ENCODE measurements at places on chromosomes 16 and 17. TPM values are rescaled to one million over a fixed set of nuclear protein-coding genes. Genes with fewer than 3 reads are reported as not detected.
A peak's percentile ranks its signal among the peaks of the same experiment; 100 is the strongest.

- peak; percentile 58 for DNase-seq
Observed at GRCh38 chr16:31875112-31875803, 1.7 kb downstream of the ZNF267 start.

- DNase-seq: peak; percentile 14
Observed at GRCh38 chr17:35930211-35931065, at the start of gene RDM1. Gene RDM1 (minus strand): TSS chr17:35930773. CDS start chr17:35930727, 46 bp downstream.

ALOX15B gene
- total RNA-seq: not detected

- no peak for DNase-seq
Observed at GRCh38 chr17:27579304-27579703, 51.7 kb upstream of the LGALS9 start.

DNA sequence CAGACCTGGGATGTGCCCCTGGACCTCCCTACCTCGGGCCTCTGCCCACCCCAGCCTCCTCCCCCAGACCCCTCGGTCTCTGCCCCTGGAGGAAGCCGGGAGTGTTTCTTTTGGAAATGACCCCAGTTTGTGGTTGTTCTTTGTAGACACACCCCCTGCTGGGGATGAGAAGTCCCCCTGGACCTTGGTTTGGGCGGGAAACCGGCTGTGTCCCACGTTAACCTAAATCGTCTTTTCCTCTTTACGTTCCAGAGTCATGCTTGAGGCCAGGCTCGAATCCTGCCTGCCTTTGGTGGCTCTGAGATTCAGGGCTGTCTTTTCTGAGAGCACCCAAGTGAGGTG is 116.6 kb downstream of the METRNL start:
- peak; percentile 89 for DNase-seq

DNA sequence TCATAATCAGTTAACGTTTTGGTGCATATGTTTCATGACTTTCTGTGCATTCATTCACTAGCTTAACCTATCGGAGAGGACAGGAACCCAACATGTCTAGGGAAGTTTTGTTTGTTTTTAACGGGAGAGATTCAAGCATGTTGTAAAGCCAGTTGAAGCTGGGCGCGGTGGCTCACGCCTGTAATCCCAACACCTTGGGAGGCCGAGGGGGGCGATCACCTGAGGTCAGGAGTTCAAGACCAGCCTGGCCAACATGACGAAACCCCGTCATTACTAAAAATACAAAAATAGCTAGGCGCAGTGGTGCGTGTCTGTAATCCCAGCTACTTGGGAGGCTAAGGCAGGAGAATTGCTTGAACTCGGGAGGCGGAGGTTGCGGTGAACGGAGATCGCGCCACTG is 1.4 kb upstream of the TNRC6A start:
- no peak for DNase-seq

DNA sequence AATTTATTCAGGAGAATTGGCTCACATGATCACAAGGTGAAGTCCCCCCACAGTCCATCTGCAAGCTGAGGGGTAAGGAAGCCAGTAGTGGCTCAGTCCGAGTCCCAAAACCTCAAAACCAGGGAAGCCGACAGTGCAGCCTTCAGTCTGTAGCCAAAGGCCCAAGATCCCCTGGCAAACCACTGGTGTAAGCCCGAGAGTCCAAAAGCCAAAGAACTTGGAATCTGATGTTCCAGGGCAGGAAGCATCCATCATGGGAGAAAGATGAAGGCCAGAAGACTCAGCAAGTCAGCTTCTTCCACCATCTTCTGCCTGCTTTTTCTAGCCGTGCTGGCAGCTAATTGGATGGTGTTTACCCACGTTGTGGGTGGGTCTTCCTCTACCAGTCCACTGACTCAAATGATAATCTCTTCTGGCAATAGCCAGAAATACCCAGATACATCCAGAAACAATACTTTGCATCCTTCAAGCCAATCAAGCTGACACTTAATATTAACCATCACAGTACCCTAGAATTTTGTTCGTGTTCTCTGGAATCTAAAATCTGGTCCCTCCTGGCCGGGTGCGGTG is 40.4 kb downstream of the TMEM114 start:
- no peak for DNase-seq

GALR2 gene
- total RNA-seq: not detected

DNA sequence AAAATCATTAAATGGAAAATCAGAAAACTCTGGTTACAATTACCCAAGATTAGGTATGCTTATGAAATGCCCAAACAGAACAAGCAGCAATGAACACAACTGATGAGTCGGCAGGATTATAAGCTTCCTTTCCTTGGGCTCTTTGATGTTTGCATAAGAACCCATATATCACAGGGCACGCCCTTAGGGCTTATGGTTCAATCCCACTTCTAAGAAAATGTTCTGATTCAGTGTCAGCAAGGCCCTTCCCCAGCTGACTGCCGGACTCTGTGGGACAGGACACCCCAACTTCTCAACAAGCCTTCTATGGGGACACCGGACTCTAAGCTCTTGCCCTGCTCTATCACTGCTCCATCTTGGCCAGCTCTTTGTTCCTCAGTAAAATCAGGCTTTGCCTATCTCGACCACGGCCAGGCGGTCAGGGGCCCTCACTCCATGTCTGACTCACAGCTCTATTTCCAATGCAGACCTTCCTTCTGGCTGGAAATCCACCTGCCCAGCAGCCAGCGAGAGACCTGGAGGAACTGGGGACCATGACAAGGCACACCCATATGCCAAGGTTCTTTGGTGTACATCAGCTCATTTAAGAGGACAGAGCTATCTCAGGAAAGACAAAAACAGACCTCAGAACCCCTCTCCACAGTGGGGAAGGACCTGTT is 26.8 kb downstream of the LITAFD start:
- DNase-seq: no peak

TEX14 gene
- not detected for total RNA-seq

- DNase-seq: no peak
Observed at GRCh38 chr17:51850201-51850600, 308.3 kb downstream of the CA10 start.

DNA sequence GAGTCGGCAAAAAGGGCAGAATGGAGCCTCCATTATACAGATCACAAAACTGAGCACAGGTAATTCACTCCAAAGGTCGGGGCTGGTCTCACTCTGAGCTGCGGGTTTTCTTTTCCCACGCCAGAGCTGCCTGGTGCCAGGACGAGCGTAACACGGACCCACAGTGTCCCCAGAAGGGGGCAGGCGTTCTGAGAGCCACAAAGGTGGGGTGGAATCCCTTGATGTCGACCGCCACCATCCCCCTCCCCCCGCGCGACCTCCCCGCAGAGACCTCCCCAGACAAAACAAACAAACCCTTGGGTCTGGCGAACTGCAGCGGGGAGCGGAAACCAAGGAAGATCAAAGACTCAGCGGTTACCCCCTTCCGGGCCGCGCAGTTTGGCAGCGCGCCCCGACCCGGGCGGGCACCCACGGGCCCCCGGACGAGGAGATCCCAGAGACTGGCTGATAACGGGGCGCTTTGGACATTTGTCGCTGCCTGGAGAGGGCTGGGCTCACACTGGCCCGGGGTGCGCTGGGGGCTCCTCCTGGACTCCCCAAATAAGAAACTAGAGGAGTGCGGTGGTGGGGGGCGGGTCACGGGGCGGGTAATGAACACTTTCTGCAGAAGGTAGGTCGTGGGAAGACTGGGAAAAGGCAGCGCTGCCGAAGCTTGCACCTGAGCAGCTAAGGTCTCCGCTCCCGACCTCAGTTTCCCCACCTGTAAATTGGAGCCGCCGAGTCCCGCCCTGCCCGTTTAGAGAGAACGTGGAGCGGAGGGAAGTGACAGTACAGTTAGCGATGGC is 664 bp upstream of the NKD1 start:
- DNase-seq: no peak

- no peak for DNase-seq
Observed at GRCh38 chr16:88793251-88793954, 8.4 kb upstream of the PIEZO1 start.

ARHGDIG gene
- total RNA-seq: 1.6 TPM

KRTAP9-6 gene
- not detected for total RNA-seq

DNA sequence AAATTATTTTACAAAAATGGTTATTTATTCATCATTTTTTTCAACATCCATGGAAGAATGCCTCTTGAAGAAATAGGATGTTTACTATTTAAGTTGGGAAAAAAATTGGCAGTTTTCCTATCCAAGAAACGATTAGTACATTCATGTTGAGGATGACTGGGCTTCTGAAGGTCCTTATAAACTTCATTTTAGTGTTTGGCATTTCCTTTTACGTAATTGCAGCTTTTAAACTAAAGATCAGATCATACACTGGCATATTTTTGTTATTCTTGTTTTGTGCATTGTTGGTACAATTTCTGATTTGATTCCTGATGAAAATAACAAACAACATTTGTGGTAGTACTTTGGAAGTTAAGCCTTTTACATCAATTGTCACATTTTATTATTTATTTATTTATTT is 11.5 kb downstream of the KCNJ16 start:
- no peak for DNase-seq

GRCh38 chr16:65700596-65700995 is 578.7 kb upstream of the CDH11 start:
- DNase-seq: peak; percentile 76

GRCh38 chr16:78218856-78219651 is 119.6 kb downstream of the WWOX start:
- DNase-seq: no peak

DNA sequence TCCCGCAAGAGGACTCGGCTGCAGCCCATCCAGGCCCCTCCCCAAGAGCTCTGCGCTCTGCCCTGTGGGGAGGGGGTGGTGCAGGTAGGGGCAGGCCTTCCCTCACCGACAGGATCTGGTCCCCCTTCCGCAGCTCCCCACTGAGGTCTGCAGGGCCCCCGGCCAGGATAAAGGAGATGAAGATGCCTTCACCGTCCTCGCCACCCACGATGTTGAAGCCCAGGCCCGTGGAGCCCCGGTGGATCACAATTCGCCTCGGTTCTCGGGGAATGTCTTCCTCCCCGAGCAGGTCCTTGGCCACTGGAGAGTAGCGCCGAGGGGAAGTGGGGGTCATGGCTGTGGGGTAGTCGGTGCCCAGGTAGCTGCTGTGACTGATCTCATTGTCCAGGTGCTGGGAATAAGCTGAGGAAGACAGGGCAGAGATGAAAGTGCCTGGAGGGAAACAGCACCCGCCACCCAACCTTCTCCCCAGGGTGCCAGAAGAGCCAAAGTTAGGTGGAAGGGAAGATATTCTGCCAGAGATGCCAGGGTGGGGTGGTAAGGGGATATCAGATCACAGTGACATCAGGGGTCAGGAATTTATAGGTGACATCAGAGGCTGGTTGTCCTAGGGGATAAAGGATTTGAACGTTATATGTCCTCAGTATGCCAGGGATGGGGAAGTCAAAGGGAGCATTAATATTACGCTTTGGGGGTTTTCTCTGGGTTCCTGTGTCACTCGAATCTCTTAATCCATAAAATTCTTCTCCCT is 17.7 kb upstream of the ASGR1 start:
- no peak for DNase-seq

DNA sequence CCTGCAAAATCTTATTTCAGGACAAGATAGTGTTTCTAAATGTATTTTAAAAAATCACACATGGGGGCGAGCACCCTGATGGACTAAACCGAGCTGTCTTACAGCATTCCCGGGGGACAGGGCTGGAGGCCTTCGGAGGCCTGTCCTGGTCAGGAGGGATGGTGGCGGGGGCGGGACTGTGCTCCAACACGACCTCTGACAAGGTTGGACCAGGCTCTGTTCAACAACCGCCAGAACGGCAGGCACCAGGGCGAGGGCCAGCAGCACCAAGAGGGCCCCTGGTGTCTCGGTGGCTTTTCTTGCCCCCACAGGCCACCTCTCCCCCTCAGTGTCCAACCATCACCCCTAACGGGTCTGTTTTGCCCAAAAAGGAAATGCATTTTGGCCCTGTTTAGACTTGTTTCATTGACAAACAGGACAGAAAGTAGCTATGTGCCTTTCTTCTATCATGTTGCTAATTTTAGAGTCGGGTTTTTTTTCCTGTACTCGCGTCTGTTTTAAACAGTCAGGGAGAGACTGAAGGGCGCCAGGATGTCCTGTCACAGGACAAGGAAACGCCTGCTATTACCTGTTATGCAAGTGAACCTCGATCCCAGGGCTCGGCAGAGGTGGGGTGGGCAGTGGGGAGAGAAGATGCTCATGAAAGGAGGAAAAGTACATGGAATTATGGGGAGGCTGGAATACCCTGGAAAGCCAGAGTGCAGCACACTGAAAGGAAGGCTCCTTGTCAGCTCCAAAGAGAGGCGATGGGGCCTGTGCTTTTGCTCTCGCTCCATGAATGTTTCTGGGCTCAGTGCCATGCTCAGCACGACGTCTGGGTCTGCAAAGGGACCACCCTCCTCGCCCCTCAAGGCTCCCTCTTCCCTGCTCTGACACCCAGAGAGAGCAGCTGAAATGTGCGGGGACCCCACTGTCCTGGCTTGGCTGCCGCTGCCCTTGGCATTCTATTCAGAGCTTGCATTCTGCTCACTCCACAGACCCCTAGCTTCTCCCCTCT is 11.9 kb downstream of the TMEM204 start:
- DNase-seq: no peak

GH2 gene
- total RNA-seq: not detected

DNA sequence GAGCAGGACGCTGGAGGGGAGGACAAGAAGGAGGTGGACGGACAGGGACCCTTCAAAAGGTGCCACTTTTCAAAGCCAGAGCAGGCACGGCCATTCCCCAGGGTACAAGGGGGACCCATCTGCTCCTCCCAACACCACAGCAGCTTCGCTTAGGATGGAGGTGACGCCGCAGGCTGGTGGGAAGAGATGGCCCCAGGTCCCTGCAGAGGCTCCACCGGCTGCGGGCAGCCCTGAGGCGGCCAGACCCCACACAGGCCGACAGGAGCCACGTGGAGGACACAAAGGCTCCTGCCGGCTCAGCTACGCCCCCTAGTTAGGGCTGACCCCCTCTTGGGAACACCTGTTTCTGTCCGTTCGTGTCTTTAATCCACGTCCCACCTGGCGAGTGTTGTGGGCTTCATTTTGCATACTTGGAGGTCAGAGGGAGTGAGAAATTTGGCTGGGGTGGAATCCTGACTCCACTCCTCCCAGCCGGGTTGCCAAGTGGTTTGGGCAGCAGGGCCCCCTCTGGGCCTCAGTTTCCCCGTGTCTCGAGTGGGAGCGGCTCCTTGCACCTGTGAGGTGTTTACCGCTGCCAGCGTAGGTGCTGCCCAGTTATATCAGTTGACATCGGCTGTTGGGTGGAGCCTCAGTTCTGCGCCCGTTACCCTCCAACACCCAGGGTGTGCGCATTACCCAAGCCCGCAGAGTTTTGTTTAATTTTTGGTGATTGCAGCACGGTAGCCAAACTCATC is 5.8 kb upstream of the FN3KRP start:
- DNase-seq: no peak

DNA sequence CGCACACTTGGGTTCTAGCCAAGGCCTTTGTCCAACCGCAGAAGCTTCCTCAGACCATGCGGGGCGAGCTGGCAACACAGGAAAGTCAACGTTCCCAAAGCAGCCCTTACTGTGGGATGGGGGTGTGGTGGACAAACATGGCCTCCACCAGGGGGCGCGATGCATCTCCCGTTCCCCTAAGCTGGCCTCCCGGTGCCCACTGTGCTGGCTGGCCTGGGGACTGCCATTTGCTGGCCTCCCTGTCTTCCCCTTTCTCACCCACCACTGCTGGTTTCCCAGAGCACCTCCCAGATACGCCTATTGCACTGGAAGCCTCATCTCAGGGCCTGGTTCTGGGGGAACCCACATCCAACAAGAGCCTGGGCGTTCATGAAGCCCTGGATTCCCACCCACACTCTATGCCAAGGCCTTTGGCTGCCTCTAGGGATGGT is 145.3 kb downstream of the IRF8 start:
- peak; percentile 52 for DNase-seq
